ENCODE measurements at places on chromosomes 5 and 9. TPM values are rescaled to one million over a fixed set of nuclear protein-coding genes. Genes with fewer than 3 reads are reported as not detected.

AK8 gene
- 0.48 TPM for total RNA-seq

NHP2 gene
- 38.8 TPM for total RNA-seq

COL5A1 gene
- 1,367 TPM for total RNA-seq

SPATA31D4 gene
- 1.7 TPM for total RNA-seq

VAV2 gene
- 12.8 TPM for total RNA-seq

CARD9 gene
- total RNA-seq = 4.6 TPM

IGFBPL1 gene
- total RNA-seq = 2.9 TPM

NR3C1 gene
- total RNA-seq = 152 TPM

GRCh38 chr9:20224756-20225155 is 397.5 kb downstream of the MLLT3 start:
- no peak for DNase-seq

DNA sequence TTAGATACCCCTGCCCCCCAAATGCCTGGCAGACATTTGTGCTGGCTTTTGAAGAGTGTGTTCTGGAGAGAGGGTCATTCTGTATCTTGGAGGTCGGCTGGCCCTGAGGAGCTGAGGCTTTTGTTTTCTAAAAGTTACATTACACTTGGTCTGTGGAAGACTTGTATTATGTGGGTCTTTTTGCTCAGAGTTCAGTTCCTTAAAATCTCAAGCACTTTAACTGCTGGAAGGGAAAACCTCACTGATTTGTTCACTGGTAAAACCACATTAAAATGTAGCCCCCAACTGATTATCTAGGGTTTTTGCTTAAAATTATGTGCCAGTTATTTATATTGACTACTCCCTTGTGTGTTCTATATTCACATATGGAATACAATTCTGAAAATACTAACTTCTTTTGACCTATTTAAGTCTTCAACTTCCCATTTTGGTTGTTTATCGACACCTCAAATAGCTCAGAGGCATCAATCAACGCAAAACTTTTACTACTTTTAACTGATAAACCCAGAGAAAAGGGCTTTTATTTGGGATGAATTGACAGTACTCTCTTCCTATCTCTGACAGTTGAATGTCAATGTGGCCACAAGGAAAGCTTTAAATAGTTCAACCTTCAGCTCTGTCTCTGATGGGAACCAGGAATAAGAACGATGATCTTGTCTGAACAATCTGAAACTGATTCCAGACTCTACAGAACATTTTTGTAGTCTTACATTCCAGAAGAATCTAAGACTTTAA is 54.0 kb upstream of the MAP3K1 start:
- peak; percentile 29 for DNase-seq

DNA sequence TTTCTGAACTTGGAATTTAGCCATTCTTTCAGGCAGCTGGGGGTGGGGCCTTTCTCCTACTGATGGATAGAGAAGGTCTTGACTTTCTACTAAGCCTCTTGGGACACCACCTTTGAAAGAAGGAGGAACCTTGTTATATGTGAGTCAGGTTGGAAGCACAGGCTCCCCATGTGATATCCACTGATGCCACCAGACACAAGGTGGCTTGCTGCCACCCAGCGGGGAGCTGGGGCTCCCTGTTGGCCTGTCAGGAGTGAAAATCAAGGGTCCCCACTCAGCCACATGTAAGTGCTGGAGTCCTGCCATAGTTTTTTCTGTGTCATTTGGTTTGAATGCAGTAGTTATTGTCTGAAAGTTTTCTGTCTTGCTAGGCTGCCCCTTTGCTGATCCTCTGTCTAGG is 252.4 kb upstream of the NFIL3 start:
- DNase-seq = no peak

DNA sequence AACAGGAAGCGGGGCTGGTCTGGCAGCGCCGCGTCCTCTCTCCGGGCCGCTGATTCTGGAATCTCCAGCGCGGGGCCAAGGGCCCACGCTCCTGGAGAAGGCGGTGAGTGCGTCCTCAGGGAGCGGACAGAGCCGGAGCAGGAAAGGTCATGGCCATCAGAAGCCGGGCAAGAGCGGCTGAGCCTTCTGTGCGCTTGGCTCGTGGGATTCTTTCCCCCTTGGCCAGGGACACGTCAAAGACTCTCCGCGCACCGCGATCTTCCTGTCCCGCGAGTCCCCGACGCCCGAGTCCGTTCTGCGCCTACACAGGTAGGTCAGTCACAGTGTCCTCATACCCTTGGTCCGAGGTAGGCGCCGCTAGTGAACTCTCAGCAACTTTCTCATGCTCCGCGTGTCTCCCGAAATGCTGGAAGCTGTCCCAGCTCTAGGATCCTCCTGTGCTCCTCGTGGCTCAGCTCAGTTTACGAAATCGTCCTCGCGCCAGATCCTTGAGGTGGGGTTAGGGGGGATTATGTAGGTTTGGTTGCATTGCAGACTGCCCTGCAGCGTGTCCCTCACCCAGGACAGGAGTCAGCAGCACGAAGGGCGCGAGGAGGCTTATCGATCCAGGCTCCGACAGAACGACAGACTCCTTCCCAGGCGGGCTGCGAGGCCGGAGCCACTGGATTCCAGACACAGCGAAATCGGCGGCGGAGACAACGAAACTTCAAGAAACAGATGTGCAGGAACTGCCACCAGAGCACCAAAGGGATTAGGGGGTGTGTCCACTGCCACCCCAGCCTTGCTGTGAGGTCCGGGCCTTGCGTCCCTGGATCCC is 8.7 kb downstream of the LHX6 start:
- DNase-seq = peak; percentile 38

DNA sequence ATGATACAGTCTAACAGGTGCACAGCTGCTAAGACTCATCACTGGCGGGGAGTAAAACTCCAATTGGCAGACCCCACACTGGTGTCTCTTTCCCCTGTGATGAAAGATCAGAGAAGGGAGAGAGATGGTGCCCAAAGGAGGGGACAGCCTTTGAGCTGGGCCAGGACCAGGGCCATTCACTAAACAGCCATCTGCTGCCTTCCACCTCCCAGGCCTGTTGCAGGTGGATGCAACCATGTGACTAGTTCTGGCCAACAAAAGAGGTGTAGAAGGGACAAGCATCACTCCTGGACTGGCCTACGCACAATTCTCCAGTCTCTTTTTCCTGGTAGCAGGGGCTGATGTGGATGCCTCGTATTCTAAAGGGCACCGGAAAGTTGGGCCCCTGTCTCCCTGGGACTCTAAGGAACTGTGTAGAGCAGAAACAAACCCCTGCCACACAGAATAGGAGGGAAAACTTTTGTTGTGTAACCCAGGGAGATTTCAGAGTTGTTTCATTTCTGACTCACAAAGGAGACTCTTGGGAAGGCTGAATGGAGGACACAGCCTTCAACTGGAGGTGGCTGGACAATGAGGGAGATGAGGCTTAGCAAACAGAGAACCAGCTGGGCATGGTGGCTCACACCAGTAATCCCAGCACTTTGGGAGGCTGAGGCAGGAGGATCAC is 26.9 kb downstream of the TNIP1 start:
- no peak for DNase-seq

DNA sequence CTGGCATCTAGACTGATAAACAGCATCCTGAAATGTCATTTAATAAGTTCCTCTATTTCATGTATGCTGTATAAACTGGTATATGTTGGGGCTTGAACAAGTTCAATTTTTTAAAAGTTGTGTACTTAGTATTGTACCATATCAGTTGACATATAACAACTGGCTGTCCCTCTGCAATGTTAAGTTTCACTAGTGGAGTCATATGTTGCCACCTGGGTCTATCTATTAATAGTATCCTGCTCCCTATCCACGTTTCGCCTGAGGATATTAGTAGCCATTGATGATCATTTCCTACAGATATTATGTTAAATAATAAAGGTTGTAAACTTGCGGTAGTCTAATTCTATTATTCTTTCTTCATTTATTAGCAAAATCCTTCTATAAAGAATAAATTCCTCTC is 177.6 kb downstream of the RFX3 start:
- no peak for DNase-seq
